Muscle of leg (tissue), 16 donors: ENCODE measurements at places on chromosomes 1 and 21.

- peaks cover 2% of the 10 kb centered on the region for H3K27me3 ChIP-seq
- DNase-seq = peak; percentile 65
- H3K4me3 ChIP-seq = no peak overlapping the region
- H3K36me3 ChIP-seq = no peaks in the 10 kb centered on the region
Observed at GRCh38 chr1:177780096-177780700, 189.7 kb downstream of the SEC16B start.

DNA sequence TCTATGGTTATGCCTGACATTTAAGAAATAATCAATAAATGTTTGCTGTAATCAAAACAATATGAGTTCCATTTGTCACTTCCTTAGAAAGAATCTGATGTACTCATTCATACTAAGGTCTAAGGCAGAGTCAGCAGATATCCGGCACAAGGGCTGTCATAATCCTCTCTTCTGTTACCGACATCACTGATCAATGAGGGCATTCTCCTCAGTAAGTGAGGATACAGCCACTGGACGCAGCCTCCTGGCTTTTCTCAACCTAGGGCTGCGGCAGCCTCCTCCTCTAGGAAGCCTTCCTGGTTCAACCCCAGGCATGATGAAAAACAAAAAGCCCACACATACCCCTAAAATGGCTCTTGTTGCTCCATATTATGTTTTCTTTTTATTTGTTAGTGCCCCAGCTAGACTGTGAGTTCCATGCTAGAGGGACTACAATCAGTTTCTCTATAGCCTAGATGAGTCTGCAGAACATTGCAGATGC is 40.7 kb upstream of the TENT5C start:
- peaks cover 2% of the 10 kb centered on the region for H3K4me1 ChIP-seq
- H3K4me3 ChIP-seq = no peak overlapping the region
- H3K27me3 ChIP-seq = no peaks in the 10 kb centered on the region

DNA sequence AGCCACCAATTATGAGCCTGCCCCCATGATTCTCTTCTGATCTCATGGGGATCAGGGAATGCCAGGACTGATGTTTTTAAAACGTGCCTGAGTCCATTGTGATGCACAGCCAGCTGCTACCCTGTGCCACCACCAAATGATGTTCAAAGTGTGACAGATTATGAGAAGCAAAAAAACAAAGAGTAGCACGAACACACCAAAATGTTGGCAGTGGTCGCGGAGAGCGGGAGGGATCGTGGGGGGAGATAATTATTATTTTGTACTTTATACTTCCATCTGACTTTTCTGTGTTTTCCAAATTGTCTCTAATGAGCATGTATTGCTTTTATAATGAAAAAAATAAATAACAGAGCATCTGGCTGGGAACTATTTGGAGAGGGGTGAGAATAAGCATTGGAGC is 50.5 kb downstream of the EPHB2 start:
- no peak overlapping the region for H3K27ac ChIP-seq
- no peaks in the 10 kb centered on the region for H3K36me3 ChIP-seq
- no peak overlapping the region for H3K4me3 ChIP-seq
- H3K4me1 ChIP-seq = peaks cover 19% of the 10 kb centered on the region
- no peaks in the 10 kb centered on the region for H3K27me3 ChIP-seq

DNA sequence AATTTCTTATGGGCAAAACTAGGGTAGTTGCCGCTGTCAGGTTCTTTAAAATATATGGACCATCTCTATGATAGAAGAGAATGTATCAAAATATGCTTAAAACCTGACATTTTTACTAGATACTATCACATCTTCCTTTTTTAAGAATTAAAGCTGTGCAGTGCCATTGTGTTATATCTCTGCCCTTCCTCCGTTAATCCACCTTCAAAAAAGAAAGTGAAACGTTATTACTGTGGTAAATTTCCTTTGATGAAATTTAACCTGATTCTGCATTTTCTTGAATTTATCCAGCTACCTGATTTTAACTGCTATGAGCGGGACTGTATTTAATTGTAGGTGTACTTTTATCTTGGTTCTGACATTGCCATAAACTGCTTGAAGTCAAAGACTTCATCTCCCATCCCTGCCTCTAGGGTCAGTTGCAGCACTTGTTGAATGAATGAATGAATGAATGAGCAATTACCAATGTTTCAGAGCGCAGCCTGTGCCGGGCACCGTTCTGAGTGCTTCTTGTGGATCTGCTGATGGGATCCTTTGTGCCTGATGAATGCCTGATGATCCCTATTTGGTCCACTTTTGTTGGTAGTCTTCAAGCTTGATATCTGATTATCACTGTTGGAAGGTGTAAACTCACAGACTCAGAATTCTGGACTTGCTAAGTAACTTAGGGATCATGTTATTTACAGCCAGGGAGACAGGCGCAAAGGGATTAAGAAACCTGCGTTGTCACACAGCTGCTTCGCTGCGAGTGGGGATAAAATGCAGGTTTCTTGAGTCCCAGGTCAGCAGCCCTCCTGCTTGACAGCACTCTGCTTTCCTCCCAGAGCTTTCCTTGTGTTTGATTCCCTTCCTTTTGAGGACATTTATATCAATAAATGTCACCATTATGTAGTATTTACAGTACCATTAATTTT is 30.1 kb downstream of the SMYD2 start:
- H3K4me1 ChIP-seq = peaks cover 16% of the 10 kb centered on the region
- no peak overlapping the region for H3K27ac ChIP-seq
- DNase-seq = no peak
- H3K4me3 ChIP-seq = no peak overlapping the region
- peaks cover 11% of the 10 kb centered on the region for H3K36me3 ChIP-seq

DNA sequence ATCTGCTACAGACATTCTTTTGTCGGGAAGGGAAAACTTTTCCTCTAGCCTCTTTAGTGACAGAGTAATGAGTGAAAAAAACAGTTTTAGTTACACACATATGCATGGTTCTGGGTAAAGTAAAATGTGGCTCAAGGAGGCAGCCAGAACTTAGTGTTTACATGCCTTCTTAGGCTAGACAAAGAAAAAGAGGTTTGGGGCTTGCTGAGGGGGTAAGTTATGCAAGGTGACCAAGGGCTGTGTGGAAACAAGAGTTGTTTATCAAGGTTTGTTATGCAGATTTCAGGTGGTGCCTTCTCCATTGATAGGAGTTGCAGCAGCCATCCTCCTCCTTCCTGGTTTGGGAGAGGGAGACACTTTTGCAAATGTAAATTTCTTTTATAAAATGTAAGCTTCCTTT is 66.5 kb upstream of the RAB3GAP2 start:
- H3K27me3 ChIP-seq = no peaks in the 10 kb centered on the region
- no peaks in the 10 kb centered on the region for H3K36me3 ChIP-seq
- H3K4me3 ChIP-seq = no peak overlapping the region
- H3K4me1 ChIP-seq = no peaks in the 10 kb centered on the region
- H3K27ac ChIP-seq = no peak overlapping the region
- no peak for DNase-seq

DNA sequence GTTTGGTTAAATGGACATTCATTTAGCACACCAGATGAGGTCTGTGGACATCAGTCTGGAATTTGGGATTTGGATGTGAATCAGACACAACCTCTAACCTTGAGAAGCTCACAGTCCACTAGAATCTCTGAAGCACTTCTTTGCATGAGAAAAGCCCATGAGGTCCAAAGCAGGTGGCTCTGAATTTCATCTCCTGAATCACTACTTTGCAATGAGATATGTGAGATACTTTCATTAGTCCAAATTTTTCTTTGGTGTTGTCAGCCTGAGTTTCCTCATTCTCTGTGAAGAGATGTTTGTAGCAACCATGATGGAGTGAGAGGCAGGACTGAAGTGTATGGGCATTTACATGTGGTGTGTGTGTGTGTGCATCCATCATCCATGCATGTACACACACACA is 16.5 kb upstream of the LCE2D start:
- no peak overlapping the region for H3K4me3 ChIP-seq
- H3K4me1 ChIP-seq = no peaks in the 10 kb centered on the region
- H3K36me3 ChIP-seq = no peaks in the 10 kb centered on the region
- no peaks in the 10 kb centered on the region for H3K27me3 ChIP-seq
- no peak overlapping the region for H3K27ac ChIP-seq
- no peak for DNase-seq

DNA sequence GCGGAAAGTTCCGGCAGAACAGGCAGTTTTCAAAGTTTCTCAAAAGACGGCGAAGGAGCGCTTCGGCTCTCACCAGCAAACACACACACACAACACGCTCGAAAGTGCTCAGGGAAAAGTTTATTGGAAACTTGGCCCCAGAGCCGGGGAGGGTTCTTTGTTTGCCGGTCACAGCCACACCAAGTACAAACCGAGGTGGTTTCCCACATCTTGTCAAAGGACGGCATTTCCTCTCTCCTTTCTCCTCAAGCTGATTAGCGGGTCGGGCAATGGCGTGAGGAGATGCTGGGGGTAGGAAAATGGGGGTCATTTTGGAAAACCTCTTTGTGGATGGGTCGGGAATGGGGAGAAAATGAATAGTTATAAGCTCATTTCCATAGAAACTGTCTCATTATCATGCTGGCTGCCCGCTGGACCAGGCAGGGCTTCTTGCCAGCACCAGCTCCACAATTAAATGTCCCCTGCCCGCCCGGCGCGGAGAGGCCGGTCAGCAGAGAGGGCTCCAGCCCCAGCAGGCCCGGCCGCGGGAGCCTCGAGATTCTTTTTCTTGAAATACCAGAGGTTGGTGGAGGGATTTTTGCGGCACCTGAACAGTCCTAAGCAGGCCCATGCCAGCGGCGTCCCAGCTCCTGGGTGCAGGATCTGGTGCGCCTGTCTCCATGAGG is 92.3 kb downstream of the PRDM16 start:
- peaks cover 53% of the 10 kb centered on the region for H3K27me3 ChIP-seq
- no peak overlapping the region for H3K4me3 ChIP-seq
- H3K4me1 ChIP-seq = peaks cover 2% of the 10 kb centered on the region
- DNase-seq = peak; percentile 18
- no peak overlapping the region for H3K27ac ChIP-seq
- no peaks in the 10 kb centered on the region for H3K36me3 ChIP-seq
